ENCODE measurements at places on chromosomes 1 and 21. TPM values are rescaled to one million over a fixed set of nuclear protein-coding genes. Genes with fewer than 3 reads are reported as not detected.
A peak's percentile ranks its signal among the peaks of the same experiment; 100 is the strongest.

DNA sequence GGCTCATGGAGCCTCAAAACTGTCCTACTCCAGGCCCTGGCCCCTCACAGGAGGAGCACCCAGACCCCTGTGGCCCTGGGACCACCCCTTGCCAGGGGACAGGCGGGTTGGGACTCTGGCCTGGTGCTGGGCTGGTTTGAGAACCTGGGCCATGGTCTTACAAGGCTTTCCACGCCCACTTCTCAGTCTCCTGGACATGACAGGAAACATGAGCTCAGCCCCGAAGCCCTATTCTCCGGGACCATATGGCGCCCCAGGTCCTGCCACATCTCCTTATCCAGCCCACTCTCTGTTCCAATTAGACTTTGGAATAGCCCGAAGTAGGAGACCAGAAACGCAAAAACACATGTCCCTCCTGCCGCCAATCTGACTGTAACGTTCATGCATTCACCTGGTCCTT, 47.9 kb downstream of the KCNAB2 start:
- no peak overlapping the region for H3K4me3 ChIP-seq
- no peaks in the 10 kb centered on the region for H3K27me3 ChIP-seq
- DNase-seq = no peak
- H3K4me1 ChIP-seq = no peaks in the 10 kb centered on the region
- H3K27ac ChIP-seq = peak overlapping the region; percentile 36

DNA sequence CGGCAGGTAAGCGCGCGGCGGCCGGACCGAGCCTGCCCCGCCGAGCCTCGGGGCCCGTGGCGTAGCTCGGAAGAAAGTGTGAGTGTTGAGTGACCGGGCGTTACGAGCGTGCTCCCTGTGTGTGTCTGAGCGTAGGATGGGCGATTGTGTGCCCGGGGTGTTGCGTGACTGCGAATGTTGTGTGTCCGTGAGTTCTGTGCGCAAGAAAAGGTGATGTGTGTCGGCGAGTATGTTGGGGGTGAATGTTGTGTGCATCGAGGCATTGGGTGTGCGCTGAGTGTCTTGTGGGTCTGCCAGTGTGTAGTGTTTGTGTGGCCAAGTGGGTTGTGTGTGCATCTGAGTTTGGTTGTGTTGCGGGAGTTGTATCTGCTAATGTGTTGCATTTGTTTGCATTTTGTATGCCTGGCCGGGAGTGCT, 398 bp downstream of the PTPRU start:
- peak overlapping the region; percentile 52 for H3K27ac ChIP-seq
- H3K27me3 ChIP-seq = peaks cover 53% of the 10 kb centered on the region
- DNase-seq = no peak
- H3K4me3 ChIP-seq = peak overlapping the region; percentile 61
- peaks cover 1% of the 10 kb centered on the region for H3K36me3 ChIP-seq

DNA sequence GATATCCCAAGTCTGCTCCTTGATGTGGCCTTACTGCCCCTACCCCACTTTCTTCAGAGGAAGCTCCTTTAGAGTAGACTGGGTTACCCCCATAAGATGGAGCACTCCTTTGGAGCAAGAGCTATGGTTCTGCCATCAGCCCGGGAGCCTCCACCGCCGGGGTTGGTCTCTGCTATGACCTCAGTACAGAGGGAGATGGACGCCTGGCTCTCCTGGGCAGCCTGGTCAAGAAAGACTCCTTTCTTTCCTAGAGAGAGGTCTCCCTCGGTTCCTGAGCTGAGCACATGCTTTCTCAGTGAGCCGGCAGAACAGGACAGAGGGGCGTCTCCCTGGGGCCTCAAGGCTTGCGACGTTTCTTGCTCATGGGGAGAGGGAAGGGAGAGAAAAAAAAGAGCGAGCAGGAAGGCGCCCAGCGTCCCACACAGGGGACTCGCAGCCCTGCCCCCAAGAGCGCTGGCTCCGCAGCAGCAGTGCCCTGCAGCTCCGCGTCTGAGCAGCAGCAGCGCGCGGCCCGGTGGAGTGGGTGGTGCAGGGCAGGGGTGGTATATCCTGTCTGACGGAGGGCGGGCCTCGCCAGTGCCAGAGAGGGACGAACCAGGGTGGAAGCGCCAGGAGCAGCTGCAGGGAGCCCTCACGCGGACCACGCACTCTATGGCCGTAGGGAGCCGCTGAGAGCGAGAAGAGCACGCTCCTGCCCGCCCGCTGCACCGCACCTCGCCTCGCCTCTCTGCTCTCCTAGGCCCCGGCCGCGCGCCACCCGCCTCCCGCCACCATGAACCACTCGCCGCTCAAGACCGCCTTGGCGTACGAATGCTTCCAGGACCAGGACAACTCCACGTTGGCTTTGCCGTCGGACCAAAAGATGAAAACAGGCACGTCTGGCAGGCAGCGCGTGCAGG, at the start of gene PKP1:
Gene PKP1, plus strand, starts transcription at position 576 of the 899 bp plus-strand sequence. Its CDS starts 197 bp downstream, at position 773.
- DNase-seq = no peak
- peaks cover 60% of the 10 kb centered on the region for H3K27me3 ChIP-seq
- H3K4me3 ChIP-seq = no peak within 1 kb of the TSS
- no peak within 1 kb of the TSS for H3K27ac ChIP-seq

DNA sequence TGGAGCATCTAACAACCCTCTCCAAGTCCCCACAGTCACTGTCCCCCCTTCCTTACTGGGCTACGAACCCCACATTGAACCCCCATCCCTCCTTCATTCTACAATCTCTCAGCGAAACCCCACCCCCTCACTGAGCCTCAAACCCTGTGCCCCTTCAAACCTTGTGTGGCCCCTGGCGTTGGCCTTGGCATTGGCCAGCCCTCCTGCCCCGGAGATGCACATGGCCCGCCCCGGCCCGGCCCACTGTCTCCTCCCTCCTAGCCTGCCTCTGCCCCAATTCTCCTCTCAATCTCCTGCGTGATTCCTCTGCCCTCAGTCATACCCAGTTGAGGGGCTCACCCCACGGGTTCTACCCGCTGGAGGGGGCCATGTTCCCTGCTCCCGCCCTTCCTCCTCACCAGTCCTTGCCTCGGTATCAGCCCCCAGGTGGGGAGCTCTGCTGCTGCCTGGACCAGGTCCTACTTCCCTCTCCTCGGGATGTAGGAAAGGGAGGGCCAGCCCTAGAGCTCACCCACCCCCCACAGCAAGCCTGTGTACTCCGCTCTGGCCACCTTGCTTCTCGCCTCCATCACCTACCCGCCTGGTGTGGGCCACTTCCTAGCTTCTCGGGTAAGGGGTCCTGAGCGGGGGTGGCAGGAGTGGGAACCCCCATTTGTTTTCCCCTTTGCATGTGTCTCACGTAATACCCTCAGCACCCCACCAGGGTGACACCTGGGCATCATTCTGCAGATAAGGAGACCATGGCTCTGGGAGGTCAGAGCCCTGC, 6.6 kb downstream of the CLCNKA start:
- H3K27ac ChIP-seq = no peak overlapping the region
- peaks cover 2% of the 10 kb centered on the region for H3K4me1 ChIP-seq
- H3K4me3 ChIP-seq = no peak overlapping the region
- H3K36me3 ChIP-seq = no peaks in the 10 kb centered on the region

- no peaks in the 10 kb centered on the region for H3K27me3 ChIP-seq
- no peak overlapping the region for H3K4me3 ChIP-seq
- peaks cover 22% of the 10 kb centered on the region for H3K4me1 ChIP-seq
- no peak overlapping the region for H3K27ac ChIP-seq
Observed at GRCh38 chr21:36165356-36165755, 8.7 kb downstream of the DOP1B start.

DNA sequence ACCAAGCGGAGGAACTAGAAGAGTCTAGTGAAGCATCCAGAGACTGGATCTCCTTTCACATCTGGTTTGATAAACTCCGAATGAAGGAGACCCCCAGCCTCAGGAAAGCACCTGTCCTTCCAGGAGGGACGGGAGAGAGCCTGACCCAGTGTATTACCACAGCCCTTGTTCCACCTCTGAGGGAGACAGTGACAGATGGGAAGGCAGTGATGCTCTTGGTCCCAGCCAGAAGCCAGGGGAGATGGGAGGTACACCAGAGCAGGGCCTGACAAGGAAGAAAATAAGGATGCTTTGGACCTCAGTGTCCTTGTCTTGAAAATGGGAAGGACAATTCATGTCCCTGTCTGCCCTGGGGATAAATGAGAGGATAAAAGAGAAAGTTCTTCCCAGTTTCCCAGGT, 3.5 kb downstream of the KLHDC7A start:
- no peak for DNase-seq
- H3K27ac ChIP-seq = no peak overlapping the region
- H3K4me3 ChIP-seq = no peak overlapping the region
- no peaks in the 10 kb centered on the region for H3K36me3 ChIP-seq
- no peaks in the 10 kb centered on the region for H3K27me3 ChIP-seq

- H3K27ac ChIP-seq = no peak overlapping the region
- no peak for DNase-seq
- H3K4me3 ChIP-seq = no peak overlapping the region
- peaks cover 40% of the 10 kb centered on the region for H3K36me3 ChIP-seq
- no peaks in the 10 kb centered on the region for H3K27me3 ChIP-seq
Observed at GRCh38 chr21:34927992-34928391, 121.1 kb downstream of the RUNX1 start.

- H3K27ac ChIP-seq = no peak overlapping the region
- peaks cover 36% of the 10 kb centered on the region for H3K27me3 ChIP-seq
- DNase-seq = no peak
- H3K4me3 ChIP-seq = no peak overlapping the region
Observed at GRCh38 chr1:119861547-119861946, 34.8 kb downstream of the ADAM30 start.

- no peak for DNase-seq
- no peak overlapping the region for H3K27ac ChIP-seq
Observed at GRCh38 chr1:14980621-14981218, 172.8 kb upstream of the TMEM51 start.

DNA sequence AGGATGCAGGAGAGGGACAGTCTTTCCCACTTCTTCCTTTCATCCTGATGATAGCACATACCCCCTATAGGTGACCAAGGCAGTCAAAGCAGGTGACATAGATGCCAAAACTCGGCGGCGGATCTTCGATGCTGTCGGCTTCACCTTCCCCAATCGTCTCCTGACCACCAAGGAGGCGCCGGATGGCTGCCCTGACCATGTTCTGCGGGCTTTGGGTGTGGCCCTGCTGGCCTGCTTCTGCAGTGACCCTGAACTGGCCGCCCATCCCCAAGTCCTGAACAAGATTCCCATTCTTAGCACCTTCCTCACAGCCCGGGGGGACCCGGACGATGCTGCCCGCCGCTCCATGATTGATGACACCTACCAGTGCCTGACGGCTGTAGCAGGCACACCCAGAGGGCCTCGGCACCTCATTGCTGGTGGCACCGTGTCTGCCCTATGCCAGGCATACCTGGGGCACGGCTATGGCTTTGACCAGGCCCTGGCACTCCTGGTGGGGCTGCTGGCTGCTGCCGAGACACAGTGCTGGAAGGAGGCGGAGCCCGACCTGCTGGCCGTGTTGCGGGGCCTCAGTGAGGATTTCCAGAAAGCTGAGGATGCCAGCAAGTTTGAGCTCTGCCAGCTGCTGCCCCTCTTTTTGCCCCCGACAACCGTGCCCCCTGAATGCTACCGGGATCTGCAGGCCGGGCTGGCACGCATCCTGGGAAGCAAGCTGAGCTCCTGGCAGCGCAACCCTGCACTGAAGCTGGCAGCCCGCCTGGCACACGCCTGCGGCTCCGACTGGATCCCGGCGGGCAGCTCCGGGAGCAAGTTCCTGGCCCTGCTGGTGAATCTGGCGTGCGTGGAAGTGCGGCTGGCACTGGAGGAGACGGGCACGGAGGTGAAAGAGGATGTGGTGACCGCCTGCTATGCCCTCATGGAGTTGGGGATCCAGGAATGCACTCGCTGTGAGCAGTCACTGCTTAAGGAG, 2.9 kb downstream of the NCDN start:
- no peaks in the 10 kb centered on the region for H3K27me3 ChIP-seq
- H3K27ac ChIP-seq = no peak overlapping the region
- H3K4me3 ChIP-seq = no peak overlapping the region
- H3K4me1 ChIP-seq = peaks cover 45% of the 10 kb centered on the region
- DNase-seq = no peak

DNA sequence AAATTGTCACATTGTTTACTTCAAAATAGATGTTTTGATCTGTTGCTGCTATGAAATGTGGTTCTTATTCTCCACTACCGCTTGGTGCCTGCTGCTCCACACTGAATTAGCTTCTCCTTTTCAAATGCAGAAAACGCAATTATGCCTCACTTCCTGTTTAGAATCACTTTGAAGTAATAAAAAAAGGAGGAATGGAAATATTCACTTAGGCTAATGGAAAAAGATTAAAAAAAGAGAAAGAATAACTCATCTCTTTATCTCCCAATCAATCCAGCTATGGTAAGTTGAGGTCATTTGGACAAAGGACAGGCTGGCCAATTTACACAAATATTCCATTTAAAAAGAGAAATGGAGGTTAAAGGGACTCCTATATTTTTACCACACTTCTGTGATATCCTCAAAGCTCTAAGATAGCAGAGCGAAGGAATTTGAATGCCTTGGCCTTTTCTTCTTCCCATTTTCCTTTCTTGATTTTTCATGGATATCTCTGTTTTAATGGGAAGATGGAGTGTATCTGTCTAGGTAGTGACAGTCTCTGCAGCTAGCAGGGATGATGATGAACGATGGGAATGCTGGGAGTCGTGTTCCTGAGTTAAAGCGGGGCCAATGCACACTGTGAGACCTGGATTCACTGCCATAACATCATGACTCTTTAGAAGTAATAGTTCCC, 35.7 kb downstream of the RGS5 start:
- no peaks in the 10 kb centered on the region for H3K4me1 ChIP-seq
- no peak overlapping the region for H3K27ac ChIP-seq
- H3K4me3 ChIP-seq = no peak overlapping the region
- no peak for DNase-seq
- H3K27me3 ChIP-seq = no peaks in the 10 kb centered on the region
- H3K36me3 ChIP-seq = no peaks in the 10 kb centered on the region

DNA sequence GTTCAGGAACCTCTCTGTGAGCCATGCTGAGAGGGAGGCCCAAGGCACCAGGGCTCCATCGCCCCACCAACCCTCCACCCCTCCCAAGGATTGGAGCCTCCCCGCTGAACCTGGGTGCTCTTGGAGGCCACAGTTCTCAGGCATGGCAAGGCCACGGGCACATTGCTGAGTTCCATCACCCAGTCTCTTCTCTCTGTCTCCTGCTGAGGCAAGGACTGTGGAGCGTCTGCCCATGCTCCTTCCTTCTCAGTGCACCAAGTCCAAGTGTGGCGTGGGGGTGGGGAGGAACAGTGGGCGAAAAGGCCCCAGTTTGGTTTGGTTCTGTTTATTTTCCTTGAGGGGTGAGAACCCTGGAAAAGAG, 2.8 kb upstream of the KNCN start:
- no peak overlapping the region for H3K4me3 ChIP-seq
- peaks cover 3% of the 10 kb centered on the region for H3K36me3 ChIP-seq
- peaks cover 16% of the 10 kb centered on the region for H3K4me1 ChIP-seq
- no peak for DNase-seq
- no peaks in the 10 kb centered on the region for H3K27me3 ChIP-seq
- H3K27ac ChIP-seq = no peak overlapping the region

CDA gene
- not detected for total RNA-seq

OR2T2 gene
- not detected for total RNA-seq

HSD3B2 gene
- not detected for total RNA-seq

CCDC17 gene
- 3.3 TPM for total RNA-seq

EXO1 gene
- 44.4 TPM for total RNA-seq

EBNA1BP2 gene
- total RNA-seq = 45.8 TPM

Measured in activated CD4-positive, alpha-beta T cell treated with anti-CD3 and anti-CD28 coated beads, Interleukin-2, amount 10 ng/mL, durations not matched to agents 7 days and 5 days (primary cell).